ENCODE measurements at places on chromosomes 3 and 15.

- no peak for DNase-seq
Observed at GRCh38 chr3:23041918-23042696, 161.0 kb upstream of the UBE2E2 start.

DNA sequence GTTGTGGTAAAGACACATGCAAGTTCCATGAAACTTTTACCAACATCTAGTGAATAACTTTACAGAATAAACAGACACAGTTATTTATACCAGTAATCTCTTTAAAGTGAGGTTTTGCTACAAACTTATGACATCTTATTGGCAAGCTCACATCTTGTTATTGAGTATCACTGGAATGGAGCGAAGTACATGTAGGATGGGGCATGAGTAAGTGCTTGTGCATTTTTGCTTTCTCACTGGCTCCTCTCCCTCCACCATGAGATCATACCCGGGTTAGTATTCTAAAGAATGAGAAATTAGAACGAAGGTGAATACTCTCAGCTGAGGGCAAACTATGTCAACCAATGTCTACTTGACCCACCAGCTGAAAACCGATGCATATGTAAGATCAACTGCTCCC is 193.3 kb upstream of the ZNF717 start:
- no peak for DNase-seq

GRCh38 chr3:169112153-169112892 is 551.2 kb downstream of the MECOM start:
- no peak for DNase-seq

DNA sequence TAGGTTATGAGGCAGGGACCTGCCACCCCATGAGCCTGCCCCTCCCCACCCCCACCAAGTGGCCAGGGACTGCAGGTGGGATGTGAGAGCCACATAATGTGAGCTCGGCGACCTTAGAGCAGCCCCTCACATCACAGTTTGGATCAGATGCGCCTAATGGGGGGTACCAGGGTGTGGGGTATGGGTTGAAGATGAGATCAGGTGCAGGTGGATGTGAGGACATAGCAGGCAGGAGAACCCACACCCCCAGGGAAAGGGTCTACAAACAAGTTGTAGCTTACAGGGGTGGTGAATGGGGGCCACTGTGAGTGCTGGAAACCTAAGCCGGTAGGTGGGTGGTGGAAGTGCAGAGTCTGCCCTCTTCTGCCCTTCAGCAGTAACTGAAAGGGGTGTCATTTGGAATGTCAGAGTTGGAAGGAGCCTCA is 94.0 kb downstream of the CORO2B start:
- DNase-seq, result no peak

DNA sequence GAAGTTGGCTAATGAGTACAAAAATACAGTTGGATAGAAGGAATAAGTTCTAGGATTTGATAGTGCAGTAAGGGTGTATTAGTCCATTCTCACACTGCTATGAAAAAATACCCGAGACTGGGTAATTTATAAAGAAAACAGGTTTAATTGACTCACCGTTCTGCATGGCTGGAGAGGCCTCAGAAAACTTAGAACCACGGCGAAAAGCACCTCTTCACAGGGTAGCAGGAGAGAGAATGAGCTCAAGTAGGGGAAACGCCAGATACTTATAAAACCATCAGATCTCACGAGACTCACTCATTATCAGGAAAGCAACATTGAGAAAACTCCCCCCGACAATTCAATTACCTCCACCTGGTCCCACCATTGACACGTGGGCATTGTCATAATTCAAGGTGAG is 483.3 kb downstream of the TUSC7 start:
- no peak for DNase-seq
